ENCODE measurements at places on chromosomes 4 and X.

DNA sequence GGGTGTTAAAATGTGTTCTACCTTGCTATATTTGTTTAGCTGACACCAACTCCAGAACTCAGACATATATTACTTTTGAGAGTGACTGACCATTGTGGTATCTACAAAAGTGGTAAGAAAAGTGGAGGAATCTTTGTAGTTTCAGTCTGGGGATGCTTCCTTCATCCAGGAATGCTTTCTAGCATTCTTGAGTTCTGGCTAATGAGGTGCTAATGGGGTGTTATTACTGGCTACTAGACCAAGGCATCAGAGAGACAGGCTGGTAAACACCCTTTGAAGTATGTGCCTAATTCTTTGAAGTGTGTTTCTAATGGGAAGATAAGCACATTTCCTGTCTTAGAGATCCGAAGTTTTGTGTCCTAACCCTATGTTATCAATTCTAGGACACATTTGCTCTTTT lies 310.4 kb downstream of the SPRY1 start:
- H3K4me1 ChIP-seq: peaks cover 7% of the 10 kb centered on the region
- DNase-seq: no peak
- H3K36me3 ChIP-seq: peaks cover 47% of the 10 kb centered on the region
- no peak overlapping the region for H3K27ac ChIP-seq
- no peak overlapping the region for H3K4me3 ChIP-seq

GRCh38 chr4:165610679-165611437 lies 232.1 kb downstream of the CPE start:
- H3K27me3 ChIP-seq: peaks cover 3% of the 10 kb centered on the region
- DNase-seq: no peak
- H3K36me3 ChIP-seq: no peaks in the 10 kb centered on the region
- peak overlapping the region; percentile 6 for H3K27ac ChIP-seq

DNA sequence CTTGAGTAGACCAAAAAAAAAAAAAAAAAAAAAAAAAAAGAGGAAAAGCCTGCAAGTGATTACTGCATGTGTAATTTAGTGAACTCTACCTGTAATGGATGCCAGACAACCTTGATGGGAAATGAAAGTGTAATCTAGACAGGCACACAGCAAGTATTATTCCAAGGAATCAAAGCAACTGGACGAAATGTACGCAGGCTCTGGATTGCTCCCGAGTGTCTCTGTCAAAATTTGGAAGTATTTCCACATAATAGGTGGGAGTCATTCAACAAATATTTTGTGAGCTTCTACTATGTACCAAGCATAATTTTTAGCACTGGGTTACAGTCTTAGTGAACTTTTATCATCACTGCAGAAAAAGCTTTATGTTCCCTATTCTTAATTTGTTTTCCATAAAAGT lies 64.2 kb downstream of the LIMCH1 start:
- peaks cover 82% of the 10 kb centered on the region for H3K4me1 ChIP-seq
- no peaks in the 10 kb centered on the region for H3K36me3 ChIP-seq
- no peak for DNase-seq
- H3K27me3 ChIP-seq: no peaks in the 10 kb centered on the region
- H3K4me3 ChIP-seq: no peak overlapping the region

GRCh38 chr4:189533603-189534002 lies 407.1 kb upstream of the FRG1 start:
- peaks cover 5% of the 10 kb centered on the region for H3K27me3 ChIP-seq
- no peak for DNase-seq
- no peaks in the 10 kb centered on the region for H3K36me3 ChIP-seq

DNA sequence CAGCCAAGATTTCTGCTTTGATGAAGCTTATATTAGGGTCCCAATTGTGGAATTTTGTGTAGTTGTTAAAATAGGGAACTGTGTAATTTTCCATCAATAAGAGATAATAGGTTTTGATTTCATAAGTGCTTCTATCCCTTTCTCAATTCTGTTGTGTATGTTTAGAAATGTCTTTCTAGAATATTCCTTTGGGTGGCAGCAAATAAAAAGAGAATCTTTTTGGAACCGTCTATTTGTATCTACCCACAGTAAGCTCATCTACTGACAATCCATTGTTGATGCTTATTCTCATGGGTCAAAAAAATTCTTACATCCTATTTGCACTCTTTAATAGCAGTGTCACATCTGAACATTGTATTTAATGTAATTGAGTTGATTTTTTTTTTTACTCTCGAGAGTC lies 61.7 kb downstream of the TMA16 start:
- DNase-seq: no peak
- H3K36me3 ChIP-seq: no peaks in the 10 kb centered on the region
- H3K27ac ChIP-seq: no peak overlapping the region
- H3K4me3 ChIP-seq: no peak overlapping the region

GRCh38 chrX:134482371-134482770 lies 22.4 kb downstream of the HPRT1 start:
- H3K27ac ChIP-seq: no peak overlapping the region
- DNase-seq: no peak
- no peaks in the 10 kb centered on the region for H3K27me3 ChIP-seq
